ENCODE measurements at places on chromosomes 7 and 10.
A peak's percentile ranks its signal among the peaks of the same experiment; 100 is the strongest.

- DNase-seq: no peak
These were observed 171.6 kb upstream of the AUTS2 start for GRCh38 chr7:69426705-69427104.

- no peak for DNase-seq
These were observed 409.0 kb downstream of the CDC14C start for GRCh38 chr7:49333180-49333881.

DNA sequence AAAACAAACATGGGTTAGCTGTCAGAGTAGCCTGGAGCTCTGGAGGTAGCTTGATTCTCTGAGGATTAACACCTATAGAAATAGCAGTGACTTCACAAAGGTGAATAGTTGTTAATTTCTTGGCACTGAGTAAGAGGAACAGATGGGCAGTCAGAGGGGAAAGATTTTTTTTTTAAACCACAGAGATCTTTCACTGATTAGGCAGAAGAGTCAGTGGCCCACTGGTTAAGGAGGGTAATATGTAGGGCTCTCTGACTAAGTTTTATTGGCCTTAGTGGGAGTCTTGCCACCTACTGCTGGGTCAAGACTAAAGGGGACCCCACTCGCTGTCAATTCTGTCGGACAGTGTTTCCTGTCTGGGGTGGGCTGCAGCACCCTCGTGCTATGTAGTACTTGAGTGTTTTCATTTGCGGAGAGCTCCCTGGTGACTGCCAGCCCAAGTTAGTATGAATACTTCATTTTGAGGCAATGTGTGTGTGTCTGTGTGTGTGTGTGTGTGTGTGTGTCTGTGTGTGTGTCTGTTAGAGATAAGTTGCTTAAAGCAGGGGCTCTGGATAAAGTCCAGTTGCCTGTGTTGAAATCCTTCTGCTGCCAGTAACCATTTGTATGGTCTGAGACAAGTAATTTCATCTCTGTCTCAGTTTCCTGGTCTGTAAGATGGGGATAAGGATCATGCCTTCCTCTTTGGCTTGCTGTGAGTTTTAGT, 145.2 kb downstream of the ARID5B start:
- peak; percentile 5 for DNase-seq

GRCh38 chr10:70666960-70667798, 5.1 kb upstream of the ADAMTS14 start:
- no peak for DNase-seq

DNA sequence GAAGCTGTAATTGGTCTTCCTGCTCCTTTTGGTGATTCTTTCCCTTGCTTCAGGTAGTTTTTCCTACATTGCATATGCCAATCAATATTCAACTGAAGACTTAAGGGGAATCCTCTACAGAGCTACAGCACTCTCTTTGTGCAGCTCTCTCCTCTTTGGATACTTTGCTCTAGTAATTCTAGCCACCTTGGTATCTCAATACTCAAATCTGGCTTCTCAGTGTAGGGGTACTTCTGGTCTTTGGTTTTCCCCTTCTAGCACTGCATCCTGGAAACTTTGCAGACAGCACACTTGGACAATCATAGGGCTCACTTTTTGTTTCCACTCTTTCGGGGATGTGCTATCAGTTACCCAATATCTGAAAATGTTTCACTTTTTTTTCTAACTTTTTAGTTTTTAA, 9.9 kb downstream of the PHTF2 start:
- DNase-seq: no peak

GRCh38 chr10:23695825-23696420, 257.0 kb downstream of the OTUD1 start:
- no peak for DNase-seq

DNA sequence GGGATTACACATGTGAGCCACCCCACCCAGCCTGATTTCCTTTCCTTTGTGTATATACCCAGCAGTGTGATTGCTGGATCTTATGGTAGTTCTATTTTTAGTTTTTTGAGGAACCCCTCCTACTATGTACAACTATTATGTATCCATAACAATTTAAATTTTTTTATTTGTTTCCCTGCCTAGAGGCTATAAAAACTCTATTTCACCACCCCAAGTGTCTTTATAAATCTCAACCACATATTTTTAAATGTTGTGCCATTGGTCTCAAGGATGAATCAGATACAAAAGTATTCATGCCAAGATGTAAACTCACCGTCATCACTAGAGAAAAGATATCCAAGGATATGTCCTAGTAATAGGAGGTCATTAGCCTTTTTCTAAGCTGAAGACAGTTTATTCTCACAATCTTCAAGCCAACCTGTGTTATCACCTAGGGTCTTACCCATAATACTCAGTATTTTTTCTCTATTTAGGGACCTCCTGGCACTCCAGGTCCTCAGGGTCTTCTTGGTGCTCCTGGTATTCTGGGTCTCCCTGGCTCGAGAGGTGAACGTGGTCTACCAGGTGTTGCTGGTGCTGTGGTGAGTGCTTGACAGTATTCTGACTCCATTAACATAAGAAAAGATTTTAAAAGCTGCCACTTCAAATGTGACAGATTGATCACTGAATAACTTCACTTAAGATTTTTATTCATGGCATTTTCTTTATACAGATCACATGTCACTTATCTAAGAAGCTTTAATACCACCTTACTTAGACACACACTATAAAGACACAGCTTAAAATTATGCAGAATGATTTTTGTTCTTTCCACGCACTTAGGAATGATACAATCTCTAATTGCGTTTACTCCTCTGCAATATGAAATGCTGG, 29.4 kb downstream of the COL1A2 start:
- no peak for DNase-seq

DNA sequence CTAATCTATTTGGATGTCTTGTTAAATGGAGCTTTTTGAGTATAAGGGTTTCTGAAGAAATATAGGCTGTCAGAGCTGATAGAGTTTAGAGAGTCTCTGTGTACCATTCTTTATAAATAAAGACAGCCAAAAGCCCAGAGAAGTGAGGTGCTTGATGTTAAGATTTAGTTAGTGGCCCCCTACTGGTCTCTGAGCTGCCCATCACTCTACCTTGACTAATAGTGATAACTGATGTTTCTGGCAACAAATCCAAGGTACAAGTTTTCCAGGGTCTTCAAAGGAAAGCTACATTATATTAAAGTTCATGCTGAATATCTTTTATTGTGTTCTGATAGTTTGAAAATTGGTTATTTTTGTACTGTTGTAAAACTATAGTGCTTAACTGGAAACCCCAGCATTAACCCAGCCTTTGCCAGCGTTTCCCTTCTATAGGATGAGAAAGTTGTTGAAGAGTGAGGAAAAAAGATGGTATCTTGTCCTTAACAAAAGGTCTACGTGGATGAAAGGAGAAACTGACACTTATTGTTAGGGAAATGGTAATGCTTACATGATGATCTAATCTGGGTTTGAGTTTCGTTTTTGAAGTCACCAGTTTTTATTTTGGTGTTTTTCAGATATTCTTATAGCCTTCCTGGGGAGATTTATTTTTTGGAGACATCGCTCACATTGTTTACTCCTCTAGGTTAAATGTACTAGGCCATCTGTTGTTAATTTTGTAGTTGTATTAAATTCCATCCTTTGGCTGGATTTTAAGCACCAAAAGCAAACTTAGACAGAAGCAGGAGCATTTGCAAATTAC, 79.0 kb downstream of the AUTS2 start:
- DNase-seq: no peak

- no peak for DNase-seq
These were observed 1.2 kb upstream of the MEOX2 start for GRCh38 chr7:15687546-15688278.

DNA sequence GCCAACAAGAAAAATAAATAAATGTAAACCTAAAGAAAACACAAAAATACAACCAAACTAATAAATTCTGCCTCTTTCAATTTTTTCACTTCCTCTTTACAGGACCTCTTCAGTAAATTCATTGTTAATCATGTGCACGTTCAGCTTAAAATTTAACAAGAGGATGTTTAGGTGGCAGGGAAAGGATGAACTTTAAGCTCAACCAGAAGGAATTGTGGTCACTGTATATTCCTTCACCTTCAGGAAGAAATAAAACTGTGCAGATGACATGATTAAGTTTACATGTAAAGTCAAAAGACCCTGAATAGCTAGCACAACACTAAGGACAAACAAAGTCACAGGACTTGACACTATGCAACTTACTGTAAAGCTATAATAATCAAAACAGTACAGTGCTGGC, 33.0 kb downstream of the KIF5B start:
- DNase-seq: no peak

DNA sequence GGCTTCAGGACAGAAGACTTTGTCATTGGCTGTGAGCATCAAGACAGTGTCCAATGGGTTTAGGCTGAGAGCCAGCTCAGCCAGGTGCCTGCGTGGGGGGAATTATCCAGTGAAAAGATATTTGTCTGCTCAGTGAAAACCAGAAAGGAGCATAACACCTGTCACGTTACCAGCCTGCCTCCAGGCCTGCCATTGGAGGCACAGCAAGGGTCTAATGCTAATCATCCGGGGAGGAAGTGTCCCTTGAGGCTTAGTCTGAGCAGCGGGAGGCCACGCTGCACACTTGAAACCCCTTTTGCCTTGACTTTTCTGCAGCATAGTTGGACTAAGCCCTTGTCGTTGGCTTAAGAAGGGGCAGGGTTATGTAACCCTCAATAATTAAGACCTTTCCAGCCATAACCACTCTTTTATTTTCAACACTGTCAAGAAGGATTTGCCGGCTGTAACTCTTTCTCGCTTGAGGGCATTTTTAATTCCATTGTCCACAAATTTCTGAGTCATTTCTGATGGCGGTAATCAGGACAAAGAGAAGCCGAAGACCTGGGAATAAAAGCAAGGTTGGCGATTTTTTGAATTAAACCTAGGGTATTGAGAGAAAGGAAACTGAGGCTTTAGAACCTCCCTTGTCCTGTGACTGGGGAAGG, 639.6 kb upstream of the FOXK1 start:
- no peak for DNase-seq

GRCh38 chr7:29853789-29854188, 47.5 kb downstream of the WIPF3 start:
- no peak for DNase-seq

- DNase-seq: no peak
These were observed 9.0 kb downstream of the SKIDA1 start for GRCh38 chr10:21516242-21517131.

GRCh38 chr7:104048055-104048454, 58.6 kb upstream of the RELN start:
- no peak for DNase-seq

- DNase-seq: no peak
These were observed 26.7 kb downstream of the MKLN1 start for GRCh38 chr7:131354390-131354789.

DNA sequence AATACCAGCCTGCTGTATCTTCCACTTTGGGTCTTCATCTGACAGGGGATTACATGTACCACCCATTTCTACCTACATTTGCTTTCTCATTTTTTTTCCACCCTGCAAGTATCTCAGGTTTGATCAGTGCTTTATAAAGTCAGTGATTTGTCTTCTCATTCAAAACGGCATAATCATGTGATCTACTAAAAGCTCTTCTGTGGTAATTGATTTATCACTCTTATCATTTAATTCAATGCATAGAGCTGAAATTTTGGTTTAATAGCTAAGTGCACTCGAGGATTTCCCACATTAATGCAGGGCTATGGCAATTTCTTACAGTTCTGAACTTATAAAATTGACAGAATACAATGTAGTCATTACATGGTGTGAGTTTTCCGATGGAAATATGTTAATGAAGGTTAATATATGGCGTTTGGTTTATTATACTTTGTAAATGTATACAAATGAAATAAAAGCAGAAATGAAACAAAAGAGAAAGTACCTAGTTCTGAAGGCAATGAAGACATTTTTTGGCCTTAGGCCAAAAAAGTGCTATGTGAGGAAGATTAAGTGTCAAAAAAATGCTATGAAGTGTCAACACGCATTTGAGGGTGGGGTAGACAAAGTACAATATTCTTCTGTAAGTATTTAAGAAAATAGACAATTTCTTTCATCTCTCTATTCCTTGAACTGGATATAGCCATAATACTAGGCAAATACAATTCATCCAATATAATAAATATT, 457.3 kb downstream of the ETV1 start:
- DNase-seq: no peak

GRCh38 chr7:102988631-102989560, 76.1 kb downstream of the LRRC17 start:
- DNase-seq: no peak

- DNase-seq: no peak
These were observed 72.9 kb downstream of the CDK14 start for GRCh38 chr7:90668992-90669391.

GRCh38 chr10:14060320-14061070, 270.2 kb downstream of the FRMD4A start:
- no peak for DNase-seq

DNA sequence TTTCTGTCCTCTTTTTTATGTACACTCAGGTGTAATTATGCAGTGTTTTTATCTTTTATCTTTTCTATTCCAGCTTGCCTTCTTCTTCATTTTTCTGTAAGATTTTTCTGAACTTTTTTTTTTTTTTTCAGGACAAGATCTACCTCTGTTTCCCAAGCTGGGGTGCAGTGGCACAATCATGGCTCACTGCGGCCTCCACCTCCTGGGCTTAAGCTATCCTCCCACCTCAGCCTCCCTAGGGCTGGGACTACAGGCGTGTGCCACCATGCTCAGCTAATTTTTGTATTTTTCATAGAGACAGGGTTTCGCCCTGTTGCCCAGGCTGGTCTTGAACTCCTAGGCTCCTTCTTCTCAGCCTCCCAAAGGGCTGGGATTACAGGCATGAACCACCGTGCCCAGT, 6.3 kb upstream of the CALD1 start:
- no peak for DNase-seq

GRCh38 chr7:116483271-116483942, 16.1 kb upstream of the CAV2 start:
- no peak for DNase-seq

DNA sequence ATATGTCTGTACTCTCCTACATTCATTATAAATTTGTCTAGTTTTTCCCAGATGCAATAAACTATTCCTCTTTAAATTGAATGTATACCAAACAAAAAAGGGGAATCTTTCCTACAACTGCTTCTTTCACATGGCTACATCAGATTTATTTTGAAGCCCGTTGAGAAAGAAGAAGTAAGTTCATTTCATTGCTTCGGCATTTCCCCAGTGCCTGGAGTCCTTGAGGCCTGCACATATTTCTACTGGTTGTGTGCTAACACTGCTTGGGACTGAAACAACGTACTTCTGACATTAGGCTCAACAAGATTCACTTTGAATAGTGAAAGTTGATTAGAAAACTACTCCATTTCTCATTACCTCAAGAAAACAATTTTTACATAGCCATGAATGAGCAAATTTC, 201.7 kb downstream of the PHF14 start:
- DNase-seq: no peak

GRCh38 chr7:29372351-29373090, 177.9 kb downstream of the CHN2 start:
- no peak for DNase-seq

- DNase-seq: no peak
These were observed 74.8 kb upstream of the ASAH2 start for GRCh38 chr10:50326172-50326555.

- DNase-seq: no peak
These were observed 19.6 kb upstream of the DPYSL4 start for GRCh38 chr10:132167041-132167674.

DNA sequence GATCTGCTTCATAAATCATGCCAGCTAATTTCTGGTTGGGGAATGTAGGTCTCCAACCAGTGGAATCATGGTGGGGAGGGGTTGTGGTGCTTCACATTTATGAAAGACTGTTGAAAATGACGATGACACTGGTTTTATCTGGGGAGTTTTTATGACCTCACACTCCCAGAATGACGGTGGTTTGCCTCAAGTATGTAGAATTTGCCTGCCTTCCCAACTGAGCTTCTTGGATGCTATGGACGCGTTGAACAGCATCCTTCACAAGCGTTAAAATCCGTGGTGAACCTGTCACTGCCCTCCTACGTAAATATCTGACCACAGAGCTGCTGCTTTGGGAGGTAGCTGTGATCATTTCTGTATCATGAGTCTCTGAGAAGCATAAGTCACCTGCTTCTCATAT, 3.3 kb downstream of the INSYN2A start:
- DNase-seq: no peak
